ENCODE measurements at places on chromosomes 7 and 10. TPM values are rescaled to one million over a fixed set of nuclear protein-coding genes. Genes with fewer than 3 reads are reported as not detected.

GRCh38 chr7:104207348-104207730 lies 474 bp downstream of the ORC5 start:
- H3K4me1 ChIP-seq = peaks cover 35% of the 10 kb centered on the region
- H3K27me3 ChIP-seq = no peaks in the 10 kb centered on the region
- H3K36me3 ChIP-seq = peaks cover 15% of the 10 kb centered on the region
- H3K27ac ChIP-seq = peak overlapping the region; percentile 94
- peak overlapping the region; percentile 94 for H3K4me3 ChIP-seq

MINDY4 gene
- total RNA-seq = 1.8 TPM

HOXA5 gene
- not detected for total RNA-seq

XPNPEP1 gene
- total RNA-seq = 87.3 TPM

DNA sequence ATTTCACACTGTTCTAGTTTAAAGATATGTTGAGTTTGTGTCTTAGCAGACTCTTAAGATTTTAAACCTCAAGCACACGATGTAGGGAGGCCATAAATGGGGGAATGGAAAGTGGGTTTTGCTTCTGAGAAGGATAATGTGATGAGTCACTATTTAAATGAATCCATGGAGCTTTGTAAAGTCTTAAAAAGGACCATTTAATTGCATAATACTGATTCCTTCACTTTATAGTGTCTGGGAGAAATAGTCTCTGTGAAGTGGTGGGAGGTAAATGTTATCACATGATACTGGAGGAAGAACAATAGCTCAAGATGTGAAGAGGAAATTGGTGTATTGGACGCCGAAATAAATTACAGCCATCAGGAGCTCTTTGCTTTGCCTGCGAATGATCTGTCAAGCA lies 84.0 kb upstream of the MYO3A start:
- H3K36me3 ChIP-seq = no peaks in the 10 kb centered on the region
- no peak for DNase-seq
- no peaks in the 10 kb centered on the region for H3K4me1 ChIP-seq
- H3K27me3 ChIP-seq = peaks cover 1% of the 10 kb centered on the region
- H3K27ac ChIP-seq = no peak overlapping the region
- no peak overlapping the region for H3K4me3 ChIP-seq

SPDYE16 gene
- 0.30 TPM for total RNA-seq

DNA sequence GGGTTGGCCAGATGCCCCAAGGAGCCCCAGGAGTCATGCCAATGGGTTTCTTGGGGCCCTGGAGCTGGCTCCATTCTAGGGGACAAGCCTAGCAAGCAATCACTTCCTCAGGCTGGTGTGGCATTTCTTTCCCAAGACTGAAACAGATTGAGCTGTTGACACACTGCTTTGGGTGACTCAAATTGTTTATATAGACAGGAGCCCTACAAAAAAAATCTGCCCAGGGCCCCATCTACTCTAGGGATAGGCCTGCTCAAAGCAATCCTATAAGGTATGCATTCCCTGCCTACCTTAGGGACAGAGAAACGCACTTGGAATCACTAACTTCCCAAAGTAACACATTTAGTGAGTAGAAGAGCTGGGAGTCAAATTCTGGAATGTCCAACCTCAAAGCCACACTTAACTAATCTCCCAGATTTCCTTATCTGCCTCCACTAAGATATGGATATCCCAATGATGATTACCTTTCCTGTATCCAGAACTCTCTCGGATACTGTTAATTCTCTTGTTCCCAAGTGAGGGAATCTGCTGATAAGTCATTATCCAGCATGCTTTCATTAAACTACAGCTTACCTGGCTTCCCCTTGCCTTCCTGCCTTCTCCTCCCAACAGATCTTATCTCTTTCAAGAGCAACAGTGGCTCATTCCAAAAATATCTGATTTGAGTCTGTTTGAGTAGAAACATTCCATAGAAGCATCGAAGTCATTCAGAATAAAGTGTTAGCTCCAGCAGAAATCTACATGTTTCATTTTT lies 3.1 kb downstream of the ABLIM1 start:
- peaks cover 18% of the 10 kb centered on the region for H3K4me1 ChIP-seq
- no peak overlapping the region for H3K27ac ChIP-seq
- peaks cover 9% of the 10 kb centered on the region for H3K27me3 ChIP-seq
- H3K36me3 ChIP-seq = no peaks in the 10 kb centered on the region

GRCh38 chr7:137462074-137462715 lies 118.7 kb upstream of the PTN start:
- no peaks in the 10 kb centered on the region for H3K27me3 ChIP-seq
- no peaks in the 10 kb centered on the region for H3K4me1 ChIP-seq
- no peak overlapping the region for H3K4me3 ChIP-seq
- no peaks in the 10 kb centered on the region for H3K36me3 ChIP-seq

DNA sequence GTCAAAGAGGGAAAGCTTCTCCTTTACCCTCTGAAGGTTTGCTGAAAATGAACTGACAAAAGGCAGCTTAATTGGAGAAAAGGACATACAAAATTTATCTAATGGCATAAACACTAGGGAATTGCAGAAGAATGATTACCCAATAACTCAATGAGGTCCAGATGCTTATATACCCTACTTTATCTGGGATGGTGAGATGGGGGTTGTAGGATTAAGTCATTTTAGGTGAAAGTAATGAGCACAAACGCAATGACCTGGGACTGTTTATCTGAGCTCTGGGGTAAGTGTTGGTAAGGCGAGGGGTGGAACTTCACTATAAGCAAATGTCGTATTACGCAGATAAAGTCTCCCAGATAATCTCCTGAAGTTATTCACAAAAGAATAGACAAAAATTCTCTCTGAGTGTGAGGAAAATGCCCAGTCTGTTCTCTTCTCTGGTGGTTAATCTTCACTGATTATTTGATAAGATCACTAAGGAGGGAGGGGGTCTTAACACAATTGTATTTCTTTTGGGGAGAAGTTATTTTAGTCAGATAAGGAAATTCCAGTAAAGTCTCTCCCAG lies 1067.8 kb downstream of the DNAJB9 start:
- no peak overlapping the region for H3K4me3 ChIP-seq
- H3K36me3 ChIP-seq = no peaks in the 10 kb centered on the region
- H3K27me3 ChIP-seq = no peaks in the 10 kb centered on the region
- H3K27ac ChIP-seq = no peak overlapping the region

GATA3 gene
- 48.1 TPM for total RNA-seq

DNA sequence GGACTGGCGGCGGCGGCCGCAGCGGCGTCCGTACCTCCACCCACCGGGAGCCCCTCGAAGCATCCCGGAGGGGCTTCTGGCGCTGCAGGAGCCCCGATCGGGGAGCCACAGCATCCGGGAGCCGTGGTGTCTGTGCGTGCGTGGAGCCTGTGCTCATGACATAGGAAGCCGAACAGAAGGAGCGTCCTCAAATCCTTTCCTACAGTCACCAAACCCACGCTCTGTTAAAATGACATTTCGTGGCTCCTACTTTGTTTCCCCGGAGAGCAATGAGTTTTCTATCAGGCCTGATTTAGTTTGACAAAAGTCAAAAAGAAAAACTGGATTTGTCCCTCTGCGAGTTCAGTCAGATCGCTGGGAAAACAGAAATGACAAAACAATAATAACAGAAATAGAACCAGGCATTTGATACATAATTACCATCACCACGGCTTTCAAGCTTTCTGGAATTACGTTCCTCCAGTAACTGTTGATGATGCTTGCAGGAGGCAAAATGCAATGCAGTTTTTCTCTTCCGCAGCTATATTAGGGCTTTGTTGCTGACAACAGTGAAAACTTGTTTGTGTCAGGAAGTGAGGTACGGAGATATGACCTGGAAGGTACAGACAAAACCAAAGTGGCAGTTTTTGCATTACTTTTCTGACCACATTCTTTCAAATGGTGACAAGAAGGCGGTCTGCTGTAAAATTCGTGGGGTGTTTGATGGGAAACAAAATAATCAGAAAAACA lies 219.3 kb upstream of the MKLN1 start:
- peaks cover 20% of the 10 kb centered on the region for H3K36me3 ChIP-seq
- H3K4me1 ChIP-seq = peaks cover 66% of the 10 kb centered on the region
- H3K27me3 ChIP-seq = peaks cover 13% of the 10 kb centered on the region

PPP1R17 gene
- not detected for total RNA-seq

ZP3 gene
- 1.0 TPM for total RNA-seq

- H3K36me3 ChIP-seq = no peaks in the 10 kb centered on the region
- peaks cover 25% of the 10 kb centered on the region for H3K27me3 ChIP-seq
- H3K27ac ChIP-seq = no peak overlapping the region
- H3K4me3 ChIP-seq = no peak overlapping the region
- no peak for DNase-seq
These were observed 8.3 kb upstream of the RGS10 start for GRCh38 chr10:119550827-119551226.

- H3K4me3 ChIP-seq = no peak overlapping the region
- H3K36me3 ChIP-seq = no peaks in the 10 kb centered on the region
- DNase-seq = no peak
- H3K27ac ChIP-seq = no peak overlapping the region
- H3K4me1 ChIP-seq = no peaks in the 10 kb centered on the region
- peaks cover 3% of the 10 kb centered on the region for H3K27me3 ChIP-seq
These were observed 23.2 kb upstream of the SDK1 start for GRCh38 chr7:3277604-3278572.

MEIG1 gene
- 0.82 TPM for total RNA-seq

CNNM1 gene
- total RNA-seq = 0.54 TPM

- DNase-seq = peak; percentile 61
- H3K27ac ChIP-seq = peak overlapping the region; percentile 91
- H3K4me3 ChIP-seq = peak overlapping the region; percentile 40
- H3K36me3 ChIP-seq = no peaks in the 10 kb centered on the region
These were observed 42.0 kb downstream of the SRPK2 start for GRCh38 chr7:105346593-105347322.

PNLIPRP1 gene
- total RNA-seq = not detected

CALML5 gene
- total RNA-seq = not detected

GRCh38 chr7:583410-584121 lies 63.9 kb upstream of the PDGFA start:
- peak overlapping the region; percentile 81 for H3K4me3 ChIP-seq
- H3K27ac ChIP-seq = peak overlapping the region; percentile 96
- peaks cover 38% of the 10 kb centered on the region for H3K36me3 ChIP-seq
- no peak for DNase-seq
- H3K4me1 ChIP-seq = peaks cover 34% of the 10 kb centered on the region

RBM20 gene
- not detected for total RNA-seq

ADRB1 gene
- not detected for total RNA-seq

TMEM184A gene
- total RNA-seq = not detected

GIMAP5 gene
- 111 TPM for total RNA-seq

GRCh38 chr7:150343225-150343624 lies 1.8 kb upstream of the RARRES2 start:
- H3K4me1 ChIP-seq = no peaks in the 10 kb centered on the region
- peak overlapping the region; percentile 48 for H3K27ac ChIP-seq
- no peak overlapping the region for H3K4me3 ChIP-seq
- peaks cover 36% of the 10 kb centered on the region for H3K27me3 ChIP-seq
- no peaks in the 10 kb centered on the region for H3K36me3 ChIP-seq

NRG3 gene
- not detected for total RNA-seq

MNX1 gene
- total RNA-seq = not detected

All from activated CD4-positive, alpha-beta T cell treated with anti-CD3 and anti-CD28 coated beads, Interleukin-2, amount 10 ng/mL, durations not matched to agents 7 days and 5 days (primary cell).